Kasumi-1 (cell line): ENCODE measurements at places on chromosomes 4 and X.

DNA sequence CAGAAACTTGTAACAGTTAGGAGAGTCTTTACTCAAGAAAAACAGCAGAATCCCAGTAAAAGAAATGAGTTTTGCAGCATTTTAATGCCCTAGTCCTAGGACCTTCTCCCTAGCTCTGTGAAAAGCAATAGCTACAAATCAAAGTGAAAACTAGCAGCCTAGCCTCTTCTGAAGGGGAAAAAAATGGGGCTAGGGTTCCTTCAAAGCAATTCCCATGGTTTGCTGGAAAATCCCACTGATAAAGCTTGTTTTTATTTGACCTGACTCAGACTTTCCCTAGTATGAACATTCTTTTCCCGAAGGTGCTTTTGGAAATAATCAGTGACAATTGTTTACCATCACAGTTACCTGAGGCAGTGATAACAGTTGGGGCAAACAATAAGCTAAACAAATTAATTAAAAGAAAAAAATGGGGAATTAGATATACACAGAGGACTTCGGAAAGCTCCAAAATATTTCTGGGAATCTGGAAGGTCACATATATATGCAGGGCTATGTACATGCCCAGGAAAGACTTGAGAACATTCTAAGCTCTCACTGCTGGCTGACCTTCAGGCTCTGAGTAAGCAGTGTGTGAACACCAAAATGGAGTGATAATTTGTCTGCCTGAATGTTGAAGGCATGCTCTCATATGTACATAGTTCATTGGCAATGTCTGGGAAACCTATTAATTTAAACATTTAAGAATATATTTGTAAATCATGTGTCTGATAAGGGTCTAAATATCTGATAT, 285.9 kb downstream of the KCTD8 start:
- no peak for DNase-seq

GRCh38 chr4:6338951-6339817, 69.5 kb downstream of the WFS1 start:
- DNase-seq = no peak

GRCh38 chr4:111128327-111128726, 505.4 kb upstream of the PITX2 start:
- DNase-seq = no peak

GRCh38 chr4:87235020-87235671, 14.7 kb upstream of the KLHL8 start:
- no peak for DNase-seq

DNA sequence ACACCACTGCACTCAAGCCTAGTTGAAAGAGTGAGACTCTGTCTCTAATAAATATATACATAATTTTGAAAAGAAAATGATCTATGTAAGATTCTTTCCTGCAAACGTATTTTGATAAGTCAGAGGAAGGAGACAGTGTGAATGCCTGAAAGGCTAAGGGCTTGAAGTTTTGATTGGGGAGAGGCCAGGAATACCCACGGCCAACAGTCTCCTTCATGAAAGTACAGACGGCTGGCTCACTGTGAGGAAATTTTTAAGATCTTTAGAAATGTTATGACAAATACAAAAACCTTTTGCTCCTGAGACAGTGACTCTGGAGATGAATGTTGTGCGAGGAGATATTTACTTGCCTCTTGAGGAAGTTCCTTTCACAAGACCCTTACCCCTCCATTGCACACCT, 111.4 kb upstream of the KLHL13 start:
- DNase-seq = no peak

GRCh38 chr4:18859468-18859867, 837.9 kb upstream of the LCORL start:
- no peak for DNase-seq

DNA sequence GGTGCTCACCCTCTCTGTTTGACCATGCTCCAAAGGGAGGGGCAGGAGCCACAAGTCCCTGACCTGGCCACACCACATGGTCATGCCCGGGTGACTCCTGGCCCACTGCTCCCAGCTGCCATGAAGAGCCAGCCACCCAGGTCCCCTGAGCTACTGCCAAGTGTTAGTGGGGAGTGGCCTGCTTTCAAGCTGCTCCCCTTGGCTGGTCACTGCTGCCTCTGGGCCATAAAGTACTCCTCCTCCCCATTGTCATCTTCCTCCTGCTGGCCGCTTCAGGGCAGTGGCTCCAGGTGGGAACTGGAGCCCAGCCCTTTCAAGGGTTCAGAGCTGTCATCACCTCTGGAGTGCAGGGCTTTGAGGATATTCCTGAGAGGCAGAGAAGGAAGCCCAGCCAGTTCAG, 27.3 kb upstream of the RBBP7 start:
- DNase-seq = no peak
